ENCODE measurements at places on chromosomes 4 and X. TPM values are rescaled to one million over a fixed set of nuclear protein-coding genes. Genes with fewer than 3 reads are reported as not detected.

Gene COX7B2
- total RNA-seq, result not detected

Gene SH3TC1
- total RNA-seq, result 6.4 TPM

Gene TCEANC
- 2.6 TPM for total RNA-seq

Gene TNIP3
- total RNA-seq, result 0.49 TPM

Gene FRG2
- total RNA-seq, result not detected

DNA sequence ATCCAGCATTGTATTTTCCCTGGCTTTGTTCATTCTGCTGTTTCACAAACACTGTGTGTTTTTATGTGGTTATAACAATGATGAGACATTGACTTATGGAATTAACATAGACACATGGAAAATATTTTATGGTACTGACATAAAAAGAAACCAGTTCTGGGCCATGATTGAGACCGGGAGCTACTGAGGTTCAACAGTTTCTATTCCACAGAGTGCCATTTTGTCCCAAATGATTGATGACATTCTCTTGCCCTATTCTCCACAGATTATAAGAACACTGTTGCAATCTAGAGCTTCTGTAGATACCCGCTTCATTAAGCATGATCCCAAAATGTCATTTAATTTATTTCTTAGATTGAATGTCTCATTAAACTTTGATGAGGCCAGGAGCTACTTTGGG is 326.8 kb downstream of the RPA4 start:
- H3K4me3 ChIP-seq, result no peak overlapping the region
- no peaks in the 10 kb centered on the region for H3K36me3 ChIP-seq
- no peak for DNase-seq
- no peaks in the 10 kb centered on the region for H3K27me3 ChIP-seq
- no peaks in the 10 kb centered on the region for H3K4me1 ChIP-seq

GRCh38 chr4:11436673-11437072 is 8.0 kb upstream of the HS3ST1 start:
- no peaks in the 10 kb centered on the region for H3K27me3 ChIP-seq
- H3K4me1 ChIP-seq, result no peaks in the 10 kb centered on the region
- H3K36me3 ChIP-seq, result no peaks in the 10 kb centered on the region
- DNase-seq, result no peak

DNA sequence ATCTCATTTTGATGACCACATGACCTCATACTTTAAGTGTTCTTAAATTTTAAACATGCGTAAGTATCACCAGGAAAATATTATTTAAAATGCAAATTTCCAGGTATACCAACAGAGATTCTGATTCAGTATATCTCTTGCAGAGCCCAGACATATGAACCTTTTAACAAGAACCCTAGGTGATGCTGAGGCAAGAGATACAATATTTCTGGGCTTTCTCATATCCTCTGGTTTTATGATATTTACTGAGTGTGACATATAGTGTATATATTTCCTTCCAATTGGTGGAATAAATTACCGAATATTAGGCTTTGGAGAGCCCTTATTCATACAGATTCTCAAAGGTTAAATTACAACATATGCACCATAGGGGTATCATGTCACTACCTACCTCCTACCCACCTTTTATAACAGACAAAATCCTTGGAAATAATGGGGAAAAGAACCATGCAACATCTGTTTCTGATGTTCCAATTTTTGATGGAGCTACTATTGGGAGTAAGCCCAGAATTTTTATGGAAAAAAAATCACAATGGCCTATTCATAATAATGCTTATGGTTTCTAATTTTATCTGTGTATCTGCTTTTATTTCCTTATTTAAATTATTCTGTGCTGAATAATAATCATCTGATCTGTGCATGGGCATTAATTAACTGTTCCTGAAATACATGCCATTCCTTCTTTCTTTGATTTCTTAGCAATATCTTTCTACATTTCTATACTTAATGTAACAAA is 27.1 kb downstream of the KCTD8 start:
- no peak overlapping the region for H3K4me3 ChIP-seq
- no peaks in the 10 kb centered on the region for H3K4me1 ChIP-seq
- DNase-seq, result no peak
- H3K27ac ChIP-seq, result no peak overlapping the region
- H3K36me3 ChIP-seq, result no peaks in the 10 kb centered on the region

- no peaks in the 10 kb centered on the region for H3K27me3 ChIP-seq
- no peak overlapping the region for H3K27ac ChIP-seq
- no peaks in the 10 kb centered on the region for H3K4me1 ChIP-seq
- DNase-seq, result no peak
Observed at GRCh38 chr4:3313556-3314228, 20.9 kb downstream of the RGS12 start.

DNA sequence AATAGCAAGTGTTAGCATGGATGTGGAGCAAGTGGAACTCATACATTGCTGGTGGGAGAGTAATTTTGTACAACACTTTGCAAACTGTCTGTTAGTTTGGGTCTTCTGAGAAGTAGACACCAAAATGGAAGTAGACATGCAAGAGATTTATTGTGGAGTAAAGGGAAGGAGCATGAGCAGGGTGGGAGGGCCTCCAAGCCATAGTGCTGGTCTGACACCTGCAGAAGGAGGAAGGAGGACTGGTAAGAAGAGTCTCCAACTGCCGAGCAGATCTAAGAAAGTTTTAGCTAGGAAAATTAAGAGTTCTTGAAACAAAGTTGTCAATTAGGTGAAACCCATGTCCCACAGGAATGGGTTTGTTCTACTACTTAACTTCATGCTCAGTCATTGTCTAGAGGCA is 64.0 kb upstream of the DDIT4L start:
- H3K27ac ChIP-seq, result no peak overlapping the region
- H3K27me3 ChIP-seq, result no peaks in the 10 kb centered on the region
- no peak overlapping the region for H3K4me3 ChIP-seq
- no peak for DNase-seq
- H3K36me3 ChIP-seq, result no peaks in the 10 kb centered on the region
- H3K4me1 ChIP-seq, result no peaks in the 10 kb centered on the region

DNA sequence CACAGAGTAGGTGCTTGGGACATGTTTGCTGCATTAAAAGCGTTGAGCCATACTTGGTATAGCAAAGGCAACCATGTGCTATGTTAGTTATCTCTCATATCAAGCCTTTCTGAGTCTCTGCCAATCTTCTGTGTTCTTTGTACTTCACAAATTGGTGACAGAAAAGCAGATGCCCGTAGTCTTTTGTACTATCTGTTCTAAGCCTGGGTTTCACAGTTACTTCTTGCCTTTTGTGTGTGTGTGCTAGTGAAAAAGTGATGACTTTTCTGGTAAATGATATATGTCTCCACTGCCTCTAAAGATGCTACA is 16.1 kb upstream of the KLHL2 start:
- no peak for DNase-seq
- H3K4me3 ChIP-seq, result no peak overlapping the region
- H3K4me1 ChIP-seq, result no peaks in the 10 kb centered on the region
- no peaks in the 10 kb centered on the region for H3K27me3 ChIP-seq
- no peaks in the 10 kb centered on the region for H3K36me3 ChIP-seq

- H3K4me1 ChIP-seq, result no peaks in the 10 kb centered on the region
- no peaks in the 10 kb centered on the region for H3K36me3 ChIP-seq
- no peak overlapping the region for H3K4me3 ChIP-seq
- no peak overlapping the region for H3K27ac ChIP-seq
- no peaks in the 10 kb centered on the region for H3K27me3 ChIP-seq
Observed at GRCh38 chr4:135485371-135485770, 1283.8 kb upstream of the PABPC4L start.

DNA sequence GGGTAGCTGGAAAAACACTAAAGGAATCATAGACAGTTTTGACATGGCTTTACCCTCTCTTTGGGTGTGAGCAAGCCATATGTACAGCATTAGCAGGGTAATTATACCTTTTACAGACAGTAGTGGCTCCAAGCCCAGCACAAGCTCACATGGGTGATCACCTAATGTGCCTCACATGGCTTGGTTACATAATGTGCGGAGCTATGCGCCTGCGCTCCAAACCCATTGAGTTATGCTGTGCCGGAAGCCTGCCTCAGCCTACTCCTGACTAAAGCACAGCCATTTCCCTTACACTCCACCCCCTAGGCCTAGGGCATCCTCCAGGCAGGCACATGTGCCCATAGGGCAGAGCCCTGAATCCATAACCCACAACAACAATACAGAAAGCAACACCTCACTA is 6.5 kb upstream of the TSPAN5 start:
- H3K4me1 ChIP-seq, result no peaks in the 10 kb centered on the region
- no peak for DNase-seq
- H3K36me3 ChIP-seq, result no peaks in the 10 kb centered on the region
- H3K27ac ChIP-seq, result no peak overlapping the region

DNA sequence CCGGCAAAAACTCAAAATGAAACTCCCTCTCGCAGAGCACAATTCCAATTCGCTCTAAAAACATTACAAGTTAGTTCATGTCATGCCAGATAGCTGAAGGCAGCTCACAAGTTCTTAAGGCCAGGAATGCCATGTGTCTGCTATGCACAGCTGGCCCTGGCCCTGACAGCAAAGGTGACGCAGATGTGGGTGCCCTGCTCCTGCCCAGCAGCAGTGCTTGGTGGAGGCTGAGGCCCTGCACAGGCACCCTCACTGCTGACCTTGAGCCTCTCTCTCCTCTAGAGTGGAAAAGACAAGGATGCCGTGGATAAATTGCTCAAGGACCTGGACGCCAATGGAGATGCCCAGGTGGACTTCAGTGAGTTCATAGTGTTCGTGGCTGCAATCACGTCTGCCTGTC is 2.9 kb downstream of the S100P start:
- no peaks in the 10 kb centered on the region for H3K27me3 ChIP-seq
- H3K36me3 ChIP-seq, result no peaks in the 10 kb centered on the region
- no peak overlapping the region for H3K4me3 ChIP-seq
- DNase-seq, result no peak

- no peak overlapping the region for H3K4me3 ChIP-seq
- H3K27me3 ChIP-seq, result no peaks in the 10 kb centered on the region
- H3K36me3 ChIP-seq, result no peaks in the 10 kb centered on the region
- H3K27ac ChIP-seq, result peak overlapping the region; percentile 83
- no peak for DNase-seq
- H3K4me1 ChIP-seq, result peaks cover 93% of the 10 kb centered on the region
Observed at GRCh38 chr4:118760493-118760892, 75.3 kb downstream of the METTL14 start.

- H3K4me3 ChIP-seq, result no peak overlapping the region
- no peak for DNase-seq
- no peaks in the 10 kb centered on the region for H3K4me1 ChIP-seq
- H3K27me3 ChIP-seq, result no peaks in the 10 kb centered on the region
- no peaks in the 10 kb centered on the region for H3K36me3 ChIP-seq
- no peak overlapping the region for H3K27ac ChIP-seq
Observed at GRCh38 chr4:97367878-97368277, 775.4 kb downstream of the STPG2 start.

DNA sequence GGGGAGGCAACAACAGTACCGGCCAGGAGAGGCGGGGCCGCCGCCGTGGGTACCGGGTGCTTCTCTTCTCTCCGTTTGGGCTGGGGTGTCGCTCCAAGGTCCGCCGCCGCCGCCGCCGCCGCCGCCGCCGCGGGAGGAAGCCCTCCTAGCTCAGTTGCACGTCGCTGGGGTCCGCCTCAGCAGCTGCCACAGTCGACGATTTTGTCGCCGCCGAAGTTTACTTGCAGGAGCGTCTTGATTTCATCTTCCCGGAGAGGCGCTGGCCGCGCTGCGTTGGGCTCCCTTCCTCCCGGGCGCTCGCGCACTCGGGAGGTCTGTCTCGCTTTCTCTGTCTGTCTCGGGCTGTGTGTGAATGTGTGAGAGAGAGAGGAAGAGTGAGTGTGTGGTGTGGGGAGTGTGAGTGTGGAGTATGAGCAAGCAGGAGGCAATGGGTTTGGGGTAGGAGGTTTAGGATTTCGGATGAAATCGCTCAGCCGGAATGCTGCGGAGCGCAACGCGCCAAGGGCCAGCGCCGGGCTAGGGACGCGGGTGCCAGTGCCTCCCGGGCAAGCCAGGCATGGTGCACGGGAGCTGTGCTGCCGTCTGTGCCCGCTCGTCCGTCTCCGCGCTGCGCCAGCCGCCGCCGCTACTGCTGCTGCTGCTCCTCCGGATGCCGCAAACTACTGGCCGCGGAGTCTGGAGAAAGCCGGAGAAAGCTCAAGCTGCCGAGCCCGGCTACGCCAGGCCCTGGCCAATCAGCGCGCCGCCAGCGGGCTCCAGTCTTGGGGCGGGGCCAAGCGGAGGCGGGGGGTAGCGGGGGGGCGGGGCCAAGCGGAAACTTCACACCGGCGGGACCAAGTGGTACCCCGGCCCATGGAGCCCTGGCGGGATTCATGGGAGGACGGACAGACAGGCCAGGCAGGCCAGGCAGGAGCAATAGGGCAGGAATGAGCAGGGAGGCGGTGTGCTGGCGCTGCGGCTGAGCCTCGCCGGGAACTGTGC is at the start of gene PCDH19:
Gene PCDH19 (minus strand): TSS at position 664 of the 981 bp plus-strand sequence. CDS start 1,676 bp downstream, outside the sequence.
- no peaks in the 10 kb centered on the region for H3K36me3 ChIP-seq
- H3K27me3 ChIP-seq, result peaks cover 73% of the 10 kb centered on the region
- H3K27ac ChIP-seq, result no peak within 1 kb of the TSS
- peak; percentile 65 for DNase-seq
- H3K4me1 ChIP-seq, result peaks cover 19% of the 10 kb centered on the region
- H3K4me3 ChIP-seq, result peak within 1 kb of the TSS; percentile 30

DNA sequence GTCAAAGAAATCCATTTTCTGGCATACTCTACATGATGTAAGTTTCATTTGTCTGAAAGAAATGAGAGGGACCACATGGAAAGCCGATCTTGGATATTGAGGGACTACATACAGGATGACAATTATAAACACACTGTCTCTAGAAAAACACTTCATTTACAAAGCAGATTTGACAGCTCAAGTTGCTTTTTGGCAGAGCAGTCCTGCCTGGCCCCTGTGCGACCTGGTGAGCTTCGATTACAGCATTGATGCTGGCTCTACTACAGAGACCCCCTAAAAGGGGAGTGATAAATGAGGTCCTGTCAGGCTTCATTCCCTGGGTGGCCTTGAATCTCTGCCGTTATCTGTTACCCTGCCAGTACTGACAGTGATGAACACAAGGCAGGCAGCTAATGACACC is 215.2 kb upstream of the NOCT start:
- no peak overlapping the region for H3K27ac ChIP-seq
- no peak overlapping the region for H3K4me3 ChIP-seq
- no peaks in the 10 kb centered on the region for H3K36me3 ChIP-seq
- peaks cover 9% of the 10 kb centered on the region for H3K27me3 ChIP-seq

GRCh38 chrX:117397844-117398243 is 718.8 kb downstream of the KLHL13 start:
- H3K4me3 ChIP-seq, result no peak overlapping the region
- H3K4me1 ChIP-seq, result no peaks in the 10 kb centered on the region
- H3K27me3 ChIP-seq, result no peaks in the 10 kb centered on the region
- no peak overlapping the region for H3K27ac ChIP-seq

Data from sigmoid colon (tissue), 7 donors.